ENCODE measurements at places on chromosomes 13 and 19.

DNA sequence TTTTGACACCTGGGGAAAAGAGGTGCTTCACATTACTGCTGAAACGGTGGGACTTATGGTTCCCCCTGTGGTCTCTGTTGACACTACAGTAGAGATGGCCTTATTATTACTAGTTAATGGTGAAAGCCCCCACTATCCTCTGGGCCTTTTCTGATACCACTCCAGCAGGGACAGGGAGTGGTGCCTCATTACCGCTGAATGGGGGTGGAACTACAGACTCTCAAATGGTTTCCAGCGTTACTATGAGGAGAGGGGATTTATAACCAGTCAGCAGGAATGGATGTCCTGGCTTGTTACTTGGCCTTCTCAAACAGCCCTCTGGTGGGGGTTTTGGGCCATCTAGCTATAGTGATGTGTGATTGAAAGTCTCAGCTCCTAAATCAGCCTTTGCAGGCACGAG is 96.7 kb upstream of the DIAPH3 start:
- DNase-seq = no peak

DNA sequence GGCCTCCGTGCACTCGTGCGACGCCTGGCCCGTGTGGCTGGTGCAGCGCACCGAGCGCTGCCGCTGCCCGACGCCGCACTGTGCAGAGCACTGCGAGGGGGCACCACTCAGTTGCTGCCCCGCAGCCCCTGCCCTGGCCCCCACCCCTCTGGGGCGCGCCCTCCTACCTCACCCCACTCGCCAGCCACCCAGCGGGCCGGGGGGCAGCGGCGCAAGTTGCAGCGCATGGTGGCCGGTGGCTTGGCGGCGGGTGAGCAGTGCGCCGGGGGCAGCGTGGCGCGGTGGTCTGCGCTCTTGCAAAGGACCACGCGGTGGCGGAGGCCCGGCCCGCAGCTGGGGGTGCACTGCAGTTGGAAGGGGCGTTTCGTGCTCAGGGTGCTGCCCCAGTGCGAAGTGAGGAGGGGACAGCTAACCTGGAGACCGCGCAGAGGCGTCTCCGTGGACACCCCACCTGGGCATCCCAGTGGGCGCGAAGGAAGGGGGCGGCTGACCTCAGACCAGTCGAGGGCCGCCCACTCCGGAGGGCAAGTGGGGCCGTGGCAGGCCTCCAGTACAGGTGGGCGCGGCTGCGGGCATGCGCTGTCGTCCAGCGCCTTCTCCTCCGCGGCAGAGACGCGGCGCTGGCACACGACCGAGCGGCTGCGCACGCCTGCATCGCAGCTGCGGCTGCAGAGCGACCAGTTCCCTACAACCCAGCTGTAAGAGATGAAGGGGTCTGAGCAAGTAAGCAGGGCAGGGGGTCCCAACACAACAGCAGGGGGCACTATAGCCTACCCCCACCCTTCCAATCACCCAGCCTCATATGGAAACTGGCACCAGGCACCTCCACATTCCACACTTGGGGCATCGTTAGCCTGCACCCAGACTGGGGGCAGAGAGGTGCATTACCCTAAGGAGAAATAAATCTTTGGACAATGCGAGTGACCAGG is 8.0 kb upstream of the MYO1F start:
- no peak for DNase-seq

DNA sequence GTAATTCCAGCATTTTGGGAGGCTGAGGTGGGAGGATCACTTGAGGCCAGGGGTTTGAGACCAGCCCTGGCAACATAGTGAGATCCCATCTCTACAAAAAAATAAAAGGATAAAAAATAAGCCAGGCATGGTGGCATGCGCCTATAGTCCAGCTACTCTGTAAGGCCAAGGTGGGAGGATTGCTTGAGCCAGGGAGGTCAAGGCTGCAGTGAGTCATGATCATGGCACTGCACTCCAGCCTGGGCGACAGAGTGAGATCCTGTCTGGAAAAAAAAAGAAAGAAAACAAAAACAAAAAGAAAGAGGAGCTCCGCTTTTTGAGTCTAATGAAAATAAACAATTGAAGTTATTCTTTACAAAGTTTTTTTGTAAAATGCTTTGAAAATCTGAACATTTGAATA is 326.2 kb downstream of the GPC5 start:
- DNase-seq = no peak

DNA sequence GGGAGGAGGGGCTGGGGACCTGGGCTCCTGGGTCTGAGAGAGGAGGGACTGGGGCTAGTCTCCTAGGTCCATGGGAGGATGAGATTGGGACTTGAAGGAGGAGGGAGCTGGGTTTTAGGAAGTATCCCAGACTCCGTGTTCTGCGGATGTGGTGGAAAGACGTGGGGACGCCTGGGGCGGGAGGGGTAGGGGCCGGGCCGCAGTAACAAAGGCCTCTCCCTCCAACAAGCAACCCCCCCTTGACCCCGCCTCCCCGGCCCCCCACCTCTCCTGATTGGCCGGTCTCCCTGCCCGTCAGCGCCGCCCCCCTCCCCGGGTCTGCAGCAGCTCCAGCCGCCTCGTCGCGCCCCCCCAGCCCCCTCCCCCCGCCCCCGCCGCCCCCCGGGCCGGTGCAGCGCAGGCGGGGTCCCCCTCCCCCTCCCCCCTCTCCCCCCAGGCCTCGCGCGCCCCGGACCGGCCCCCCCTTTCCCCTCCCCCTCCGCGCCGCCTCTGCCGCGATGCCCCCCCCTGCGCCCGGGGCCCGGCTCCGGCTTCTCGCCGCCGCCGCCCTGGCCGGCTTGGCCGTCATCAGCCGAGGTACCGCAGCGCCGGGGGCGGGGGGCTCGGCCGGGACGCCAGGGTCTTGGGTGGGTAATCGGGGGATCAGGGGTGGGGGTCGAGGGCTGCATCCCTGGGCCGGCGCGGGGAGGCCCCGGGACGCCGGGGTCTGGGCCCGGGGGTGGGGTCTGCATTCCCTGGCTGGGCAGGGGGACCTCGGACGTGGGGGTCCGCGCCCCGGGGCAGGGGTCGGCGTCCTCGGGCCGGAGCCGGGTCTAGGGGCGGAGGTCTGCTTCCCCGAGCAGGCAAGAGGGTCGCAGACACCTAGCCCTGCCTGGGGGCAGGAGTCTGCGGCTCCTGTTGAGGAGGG is at the start of gene IGLON5:
IGLON5 (plus strand) TSS at position 294 of the 907 bp plus-strand sequence; CDS start at position 498, 204 bp downstream.
- no peak for DNase-seq

GRCh38 chr13:43206838-43207237 is 183.5 kb downstream of the DNAJC15 start:
- peak; percentile 42 for DNase-seq

- DNase-seq = no peak
Observed at GRCh38 chr19:7905268-7905667, 1.6 kb downstream of the MAP2K7 start.

DNA sequence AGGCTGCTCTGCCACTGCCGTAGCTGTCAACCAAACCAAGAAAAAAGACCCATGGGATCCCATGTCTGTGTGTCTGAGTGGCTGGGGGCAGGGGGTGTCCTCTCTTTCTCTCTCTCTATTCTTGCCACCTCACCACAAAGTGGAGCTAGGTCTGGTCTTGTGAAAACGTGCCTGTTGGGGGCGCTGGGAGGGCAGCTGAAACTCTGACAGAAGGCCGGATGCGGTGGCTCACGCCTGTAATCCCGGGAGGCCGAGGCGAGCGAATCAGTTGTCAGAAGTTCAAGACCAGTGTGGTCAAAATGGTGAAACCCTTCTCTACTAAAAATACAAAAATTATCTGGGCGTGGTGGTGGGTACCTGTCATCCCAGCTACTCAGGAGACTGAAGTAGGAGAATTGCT is 29.2 kb downstream of the ZNF146 start:
- no peak for DNase-seq

DNA sequence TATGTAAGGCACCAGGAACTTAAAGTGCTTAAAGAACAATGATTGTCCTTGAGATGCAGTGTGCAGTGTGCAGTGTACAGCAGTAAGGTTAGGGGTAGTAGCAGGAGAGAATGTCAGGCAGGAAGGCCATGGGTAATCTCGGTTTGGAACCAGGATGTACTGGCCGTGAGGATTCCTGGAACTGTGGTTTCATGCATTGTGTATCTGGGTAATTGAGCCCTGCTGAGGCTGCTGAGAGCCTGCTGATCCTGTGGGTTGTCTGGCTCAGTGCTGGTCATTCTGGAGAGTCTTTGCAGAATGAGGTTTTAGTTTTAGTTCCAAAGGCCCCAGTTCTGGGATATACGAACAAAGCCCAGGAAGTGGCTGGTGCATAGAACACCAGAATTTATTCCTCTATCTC is 71.0 kb downstream of the ZNF568 start:
- DNase-seq = no peak

DNA sequence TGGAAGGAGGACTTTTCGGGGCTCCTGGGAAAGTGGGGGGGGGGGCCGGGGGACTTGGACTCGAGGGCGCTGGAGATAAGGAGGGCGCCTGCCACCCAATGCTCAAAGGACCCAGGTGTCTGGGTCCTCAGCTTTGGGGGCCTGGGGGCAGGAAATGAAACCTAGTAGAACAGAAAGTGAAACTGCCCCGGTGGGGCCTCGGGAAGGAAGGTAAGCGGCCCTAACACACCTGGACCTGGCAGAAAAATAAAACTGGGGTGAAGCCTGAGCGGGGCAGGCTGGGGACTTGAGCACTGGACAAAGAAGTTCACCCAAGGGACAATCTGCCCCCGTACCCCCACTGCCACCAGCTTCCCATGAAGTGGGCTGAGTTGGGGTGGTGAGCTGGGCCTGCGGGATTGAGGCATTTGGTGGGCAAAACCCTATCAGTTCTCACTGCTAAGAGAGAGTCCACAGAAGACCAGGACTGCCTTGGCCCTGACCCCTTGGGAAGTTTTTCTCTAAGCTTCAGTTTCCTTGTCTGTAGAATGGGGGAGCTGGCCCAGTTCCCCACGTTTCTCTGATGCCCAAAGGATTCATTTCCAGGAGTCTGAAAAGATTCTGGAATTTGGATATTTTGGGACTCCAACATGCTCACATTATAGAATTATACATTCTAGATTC is 2.3 kb downstream of the PRKD2 start:
- peak; percentile 26 for DNase-seq

DNA sequence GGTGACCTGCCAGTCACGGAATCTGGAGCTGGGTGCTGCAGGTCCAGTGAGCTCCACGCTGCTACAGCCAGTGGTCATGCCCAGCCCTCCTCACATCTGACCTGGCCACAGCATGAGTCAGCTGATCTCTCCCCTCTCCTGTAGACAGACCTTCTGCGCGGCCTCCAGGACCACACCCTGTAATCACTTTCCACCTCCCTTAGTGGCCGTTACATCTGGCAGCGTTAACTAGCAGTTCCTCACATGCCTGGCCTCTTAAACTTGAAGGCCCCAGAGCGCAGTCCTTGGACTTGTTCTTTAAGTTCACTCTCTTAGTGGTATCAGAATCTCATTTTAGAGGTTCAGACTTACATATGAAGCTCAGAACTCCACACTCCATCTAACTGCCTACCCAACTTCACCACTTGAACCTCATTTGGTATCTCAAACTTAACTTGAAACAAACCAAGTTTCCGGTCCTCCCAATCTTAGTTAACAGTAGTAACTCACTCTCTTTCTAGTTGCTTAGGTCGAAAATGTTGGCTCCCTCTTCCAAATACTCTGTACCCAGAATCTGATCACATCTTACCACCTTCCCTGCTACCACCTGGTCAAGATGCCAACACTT is 22.7 kb downstream of the MIPEP start:
- no peak for DNase-seq

DNA sequence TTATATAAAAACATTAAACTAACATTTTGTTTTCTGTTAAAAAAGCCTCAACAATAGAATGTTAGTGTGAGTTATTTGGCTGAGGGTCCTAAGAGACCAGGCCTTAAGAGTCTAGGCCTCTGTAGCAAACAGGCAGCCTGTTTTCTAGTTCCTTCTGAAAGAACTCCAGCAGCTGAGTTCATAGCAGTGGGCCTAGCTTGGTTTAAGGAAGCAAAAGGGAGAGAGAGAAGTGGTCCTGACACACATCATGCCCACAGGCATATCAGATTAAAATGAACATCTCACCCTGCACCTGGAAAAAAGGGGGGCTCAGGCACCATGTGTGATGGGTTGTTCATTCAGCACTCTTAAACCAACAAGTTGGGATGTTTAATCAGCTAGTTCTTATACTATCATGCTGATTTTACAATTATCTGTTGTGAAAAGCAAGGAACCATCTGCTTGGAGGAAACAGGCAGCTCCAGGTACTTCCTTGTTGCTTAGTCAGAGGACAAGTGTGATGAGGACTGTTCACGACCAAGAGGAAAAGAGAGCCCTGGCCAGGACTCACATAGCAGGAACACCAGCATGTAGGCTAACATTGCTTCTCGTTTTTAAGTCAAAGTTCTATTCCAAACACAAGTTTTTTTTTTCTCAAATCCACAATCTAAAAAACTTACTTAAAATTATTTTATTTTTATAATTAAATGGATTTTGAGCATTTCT is 81.3 kb upstream of the FRY start:
- no peak for DNase-seq
